ENCODE measurements at places on chromosomes 5 and 9. TPM values are rescaled to one million over a fixed set of nuclear protein-coding genes. Genes with fewer than 3 reads are reported as not detected.

Gene COL5A1
- 12.7 TPM for total RNA-seq

- no peak for DNase-seq
Measured at GRCh38 chr5:6910950-6911349, 197.7 kb downstream of the TENT4A start.

GRCh38 chr9:98790842-98791607, 5.3 kb downstream of the ANKS6 start:
- DNase-seq, result peak; percentile 89

DNA sequence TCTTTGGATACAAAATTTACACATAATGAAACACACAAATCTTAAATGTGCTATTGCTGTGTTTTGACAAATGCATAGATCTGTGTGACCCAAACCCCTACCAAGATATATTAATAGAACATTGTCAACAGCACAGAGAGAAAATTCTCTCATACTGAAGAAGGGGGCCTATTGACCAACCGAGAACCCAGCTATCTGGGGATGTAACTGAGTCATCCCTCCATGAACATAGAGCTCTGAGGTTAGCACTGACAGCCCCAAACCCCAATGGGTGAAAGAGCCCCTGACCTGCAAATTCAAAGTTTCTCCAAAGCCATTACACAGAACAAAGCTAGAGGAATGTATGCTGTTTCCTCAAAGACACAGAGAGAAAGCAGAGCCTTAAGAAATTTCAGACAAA, 180.8 kb downstream of the PAX5 start:
- DNase-seq, result no peak

Gene PCDHB9
- 0.81 TPM for total RNA-seq

DNA sequence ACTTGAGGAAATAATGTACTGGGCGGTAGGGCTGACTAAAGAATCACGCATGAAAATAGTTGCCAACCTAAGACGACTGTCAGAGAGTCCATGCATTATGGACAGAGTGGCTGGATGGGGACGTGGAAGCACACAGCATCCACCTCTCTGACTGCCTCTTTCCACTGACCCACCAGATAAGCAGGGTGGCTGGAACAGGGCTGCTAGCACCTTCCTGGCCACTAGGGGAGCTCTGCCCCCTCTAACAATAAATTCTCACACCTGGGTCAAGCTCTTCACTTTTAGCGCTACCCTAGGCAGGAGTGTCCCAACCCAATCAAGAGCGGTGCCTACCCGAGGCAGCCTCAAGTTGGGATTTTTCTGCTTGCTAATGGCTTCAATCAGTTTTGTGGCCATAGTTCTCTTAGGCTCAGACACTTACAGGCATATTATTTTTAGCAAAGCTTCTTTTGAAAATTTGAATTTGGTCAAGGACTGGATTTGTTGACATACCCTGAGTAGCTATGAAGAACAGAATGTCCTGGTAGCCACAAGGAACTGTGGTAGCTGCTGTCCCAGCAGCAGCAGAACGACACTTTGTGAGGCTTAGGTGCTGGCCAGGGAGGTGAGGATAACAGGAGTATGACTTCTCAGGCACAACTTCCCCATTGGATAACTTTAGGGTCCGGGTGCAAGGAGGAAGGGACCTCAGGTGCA, 6.9 kb upstream of the TPM2 start:
- peak; percentile 71 for DNase-seq

Gene SLC25A48
- not detected for total RNA-seq

DNA sequence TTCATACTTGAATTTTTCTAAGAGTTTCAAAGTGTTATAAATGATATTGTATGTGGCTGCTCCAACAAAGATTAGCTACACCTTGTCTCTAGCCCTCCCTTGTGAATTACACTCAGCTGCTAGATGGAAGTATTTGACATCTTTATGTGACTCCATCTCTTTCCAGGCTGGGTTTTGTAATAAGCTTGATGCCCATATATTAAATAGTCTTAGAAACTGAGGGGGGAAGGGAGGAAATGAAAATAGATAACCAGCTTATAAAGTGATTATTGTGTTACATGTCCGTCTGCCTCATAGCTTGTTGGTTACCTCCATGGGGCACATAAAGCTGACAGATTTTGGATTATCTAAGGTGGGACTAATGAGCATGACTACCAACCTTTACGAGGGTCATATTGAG, 63.4 kb downstream of the CD180 start:
- DNase-seq, result no peak

Gene LHX3
- total RNA-seq, result not detected

GRCh38 chr5:180324601-180324950, 28.6 kb downstream of the GFPT2 start:
- DNase-seq, result no peak

GRCh38 chr5:44806608-44807007, 2.1 kb upstream of the MRPS30 start:
- DNase-seq, result no peak

GRCh38 chr5:169037466-169037865, 263.5 kb downstream of the SLIT3 start:
- DNase-seq, result no peak

Gene CCL27
- not detected for total RNA-seq

DNA sequence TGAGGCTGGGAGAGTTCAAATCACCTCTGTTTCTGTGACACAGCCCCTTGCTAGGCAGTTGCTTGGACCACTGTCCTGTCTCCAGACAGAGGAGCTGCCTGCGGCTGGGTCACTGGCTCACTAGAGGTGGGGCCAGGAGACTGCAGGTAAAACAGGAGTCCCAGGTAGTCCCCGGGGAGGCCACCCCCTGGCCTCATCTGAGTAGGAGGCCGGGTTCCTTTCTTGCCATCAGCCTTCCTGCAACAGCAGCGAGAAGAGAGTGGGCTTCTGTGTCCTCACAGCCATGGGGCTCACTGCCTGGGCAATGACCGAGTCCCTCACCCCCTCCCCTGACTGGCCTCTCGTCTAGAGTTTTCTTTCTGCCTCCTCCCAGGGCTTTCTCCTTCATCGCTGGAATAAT, 197.5 kb downstream of the CDK5RAP2 start:
- no peak for DNase-seq

Gene CSF2
- not detected for total RNA-seq

GRCh38 chr5:177453852-177454396, 7.3 kb downstream of the PRR7 start:
- DNase-seq, result peak; percentile 69

Gene SURF4
- total RNA-seq, result 58.3 TPM

DNA sequence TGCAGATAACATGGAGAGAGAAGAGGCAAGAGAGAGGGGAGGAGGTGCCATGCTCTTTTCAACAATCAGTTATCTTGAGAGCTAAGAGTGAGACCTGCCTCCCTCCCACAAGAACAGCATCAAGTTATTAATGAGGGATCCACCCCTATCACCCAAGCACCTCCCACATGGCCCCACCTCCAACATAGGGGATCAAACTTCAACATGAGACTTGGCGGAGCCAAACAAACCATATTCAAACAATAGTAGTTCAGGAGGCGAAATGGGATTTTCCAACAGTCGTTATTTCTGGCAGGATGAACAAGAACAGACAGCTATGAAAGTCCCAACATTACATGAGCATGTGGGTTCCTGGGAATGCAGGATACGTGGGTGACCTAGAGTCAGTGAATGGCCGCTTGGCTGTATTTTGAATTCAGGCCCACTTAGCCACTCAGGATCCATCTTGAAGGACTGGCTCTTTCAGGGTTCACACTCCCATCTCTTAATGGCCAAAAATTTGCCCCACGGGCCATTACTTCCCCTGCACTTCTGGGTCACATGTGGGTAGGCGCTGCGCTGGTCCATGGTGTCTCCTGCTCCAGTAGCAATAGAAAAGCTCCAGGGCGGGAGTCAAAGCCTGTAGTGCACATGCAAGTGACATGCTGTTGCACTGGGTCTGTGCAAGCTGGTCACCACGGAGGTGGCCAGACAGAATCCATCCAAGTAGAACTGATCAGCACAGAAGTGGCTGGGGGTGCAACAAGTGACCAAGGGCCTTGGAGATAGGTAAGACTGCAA, 7.1 kb upstream of the FAF2 start:
- DNase-seq, result no peak

GRCh38 chr5:35819668-35820067, 37.0 kb upstream of the IL7R start:
- no peak for DNase-seq

Gene TIFAB
- total RNA-seq, result not detected

DNA sequence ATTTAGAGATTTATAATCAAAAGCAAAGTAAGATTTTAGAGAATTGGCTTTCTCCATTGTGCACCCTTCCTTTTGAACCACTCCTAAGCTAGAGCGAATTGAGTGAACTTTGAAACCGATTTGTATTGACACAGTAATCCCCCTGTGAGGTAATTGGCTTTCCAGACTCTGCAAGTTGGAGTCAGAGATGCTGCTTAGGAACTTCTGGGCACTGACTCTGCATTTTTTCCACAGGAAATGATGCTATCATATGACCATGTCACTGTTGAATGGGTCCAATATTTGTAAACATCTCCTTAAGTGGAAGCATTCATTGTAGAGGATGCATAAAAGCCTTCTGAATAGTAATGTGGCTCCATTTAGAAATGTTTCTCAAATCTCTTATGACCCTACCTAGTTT, 394.4 kb upstream of the ZNF608 start:
- DNase-seq, result no peak

DNA sequence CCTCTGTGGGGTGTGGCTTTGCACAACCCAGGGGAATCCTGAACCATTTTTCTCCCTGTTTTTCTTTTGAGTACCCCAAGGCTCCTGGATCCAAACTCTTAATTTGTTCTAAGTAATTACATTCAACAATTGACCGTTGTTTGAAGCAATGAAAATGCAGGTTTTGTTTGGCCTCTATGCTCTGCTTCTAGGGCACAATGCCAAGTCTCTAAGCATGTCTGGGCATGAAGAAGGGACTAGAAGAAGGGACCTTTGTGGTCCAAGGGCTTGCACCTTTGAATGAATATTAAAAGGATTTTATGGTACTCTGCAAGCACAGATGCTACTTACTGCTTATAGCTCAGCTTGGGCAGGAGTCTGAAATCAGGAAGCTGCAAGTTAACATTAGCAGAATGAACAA, 6.6 kb upstream of the ENC1 start:
- DNase-seq, result no peak

GRCh38 chr5:43661102-43661501, 58.1 kb downstream of the NNT start:
- no peak for DNase-seq

Gene MACIR
- total RNA-seq, result 3.9 TPM

GRCh38 chr5:160929906-160930305, 77.9 kb upstream of the ATP10B start:
- DNase-seq, result no peak

Gene IRGM
- total RNA-seq, result not detected

GRCh38 chr5:56985936-56986625, 34.2 kb upstream of the MIER3 start:
- DNase-seq, result no peak

DNA sequence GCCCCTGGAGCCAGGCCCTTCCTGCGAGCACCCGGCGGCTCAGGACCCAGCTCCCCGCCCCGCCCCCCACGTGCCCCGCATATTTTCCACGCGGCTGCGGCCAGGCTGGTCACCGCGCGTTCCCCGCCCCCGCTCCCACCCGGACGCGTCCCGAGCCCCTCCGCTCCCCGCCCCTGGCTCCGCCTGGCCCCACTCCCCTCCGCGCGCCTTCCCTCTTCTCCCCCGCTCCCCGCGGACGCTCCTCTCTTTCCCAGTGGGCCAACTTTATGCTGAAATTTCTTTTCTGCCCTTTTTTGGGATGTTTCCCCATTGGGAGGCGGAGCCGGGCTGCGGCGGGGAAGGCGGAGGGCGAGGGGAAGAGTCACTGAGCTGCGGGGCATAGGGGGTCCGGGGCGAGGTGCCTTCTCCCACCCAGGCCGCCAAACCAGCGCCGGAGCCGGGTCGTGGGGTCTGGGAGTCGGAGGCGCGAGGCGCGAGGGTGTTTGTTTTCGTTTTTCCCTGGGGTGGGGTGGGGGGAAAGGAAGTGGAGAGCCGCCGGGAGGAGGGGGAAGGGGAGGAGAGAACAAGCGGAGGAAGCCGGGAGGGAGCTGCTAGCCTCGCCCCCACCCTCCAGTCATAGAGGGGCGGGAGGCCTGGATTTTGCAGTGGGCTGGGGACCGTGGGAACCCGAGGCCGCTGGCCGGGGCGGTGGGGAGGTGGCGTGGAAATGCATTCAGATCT, 1.0 kb upstream of the TPM2 start:
- peak; percentile 89 for DNase-seq

DNA sequence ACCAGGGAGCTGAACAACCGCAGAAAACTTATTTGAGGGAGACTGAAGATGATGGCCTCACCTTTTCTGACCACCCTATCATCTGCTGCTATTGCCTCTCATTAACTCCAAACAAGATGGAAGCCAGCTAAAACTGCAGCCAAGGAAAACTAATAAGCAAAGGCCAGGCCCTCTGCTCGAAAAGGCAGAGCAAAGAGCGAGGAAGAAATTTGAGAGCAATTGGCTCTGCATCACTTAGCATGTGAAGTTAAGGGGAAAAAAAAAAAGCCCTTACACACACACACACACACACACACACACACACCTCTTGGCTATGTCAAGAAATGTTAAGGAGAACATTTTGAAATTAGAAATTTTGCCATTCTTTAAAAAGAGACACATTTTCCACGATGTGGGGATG, 228.1 kb upstream of the CYLC2 start:
- no peak for DNase-seq

GRCh38 chr9:15253197-15253596, 53.8 kb downstream of the TTC39B start:
- DNase-seq, result no peak

Gene JAK2
- total RNA-seq, result 12.7 TPM

GRCh38 chr5:179079165-179079987, 19.2 kb downstream of the ZNF354C start:
- no peak for DNase-seq

DNA sequence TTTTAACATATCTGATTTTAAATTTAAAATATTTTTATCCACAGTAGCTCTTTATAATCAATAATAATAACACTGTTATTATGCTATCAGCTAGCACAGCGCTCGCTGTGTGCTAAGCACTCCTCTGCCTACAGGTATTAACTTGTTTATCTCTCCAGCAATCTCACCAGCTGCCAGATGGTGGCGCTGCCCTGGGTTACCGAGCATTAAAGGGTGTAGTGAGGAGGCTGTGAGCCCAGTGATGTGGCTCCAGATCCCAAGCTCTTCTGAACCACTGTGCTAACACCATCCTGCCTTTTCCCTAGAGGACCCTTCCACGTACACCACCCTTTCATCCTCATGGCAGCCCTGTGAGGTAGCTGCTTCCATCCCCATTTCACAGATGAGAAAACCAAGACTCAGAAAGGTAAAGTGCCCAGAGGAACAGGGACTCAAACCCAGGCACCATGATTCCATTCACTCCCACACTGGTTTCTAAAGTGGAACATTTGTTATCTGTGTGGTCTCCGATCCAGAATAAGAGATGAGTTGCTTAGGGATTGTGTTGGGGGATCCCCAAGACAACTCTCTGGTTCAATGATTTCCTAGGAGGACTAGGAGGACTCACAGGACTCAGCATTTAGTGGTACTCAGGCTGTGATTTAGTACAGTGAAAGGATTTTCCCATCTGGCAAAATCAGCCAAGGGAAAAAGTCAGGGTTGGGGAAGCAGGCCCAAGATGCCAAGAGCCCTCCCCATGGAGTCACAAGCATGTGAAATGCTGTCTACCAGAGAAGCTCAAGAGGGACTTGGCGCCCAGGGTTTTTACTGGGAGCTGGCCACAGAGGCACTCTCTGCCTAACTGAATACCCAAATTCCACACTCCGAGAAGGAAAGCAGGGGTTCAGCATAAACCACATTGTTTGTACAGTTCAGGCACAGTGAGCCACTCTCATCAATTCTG, 7.0 kb downstream of the IGFBPL1 start:
- DNase-seq, result no peak

Gene CTXN3
- total RNA-seq, result not detected

Measured in Right ventricle myocardium superior (tissue), 1 donor.